ENCODE measurements at places on chromosomes 2 and 18.

GRCh38 chr18:47163241-47163640 is 12.9 kb downstream of the IER3IP1 start:
- DNase-seq: peak; percentile 61

GRCh38 chr18:48202006-48202348 is 207.2 kb downstream of the ZBTB7C start:
- no peak for DNase-seq

GRCh38 chr2:194044321-194044720 is 1612.7 kb upstream of the SLC39A10 start:
- DNase-seq: no peak

DNA sequence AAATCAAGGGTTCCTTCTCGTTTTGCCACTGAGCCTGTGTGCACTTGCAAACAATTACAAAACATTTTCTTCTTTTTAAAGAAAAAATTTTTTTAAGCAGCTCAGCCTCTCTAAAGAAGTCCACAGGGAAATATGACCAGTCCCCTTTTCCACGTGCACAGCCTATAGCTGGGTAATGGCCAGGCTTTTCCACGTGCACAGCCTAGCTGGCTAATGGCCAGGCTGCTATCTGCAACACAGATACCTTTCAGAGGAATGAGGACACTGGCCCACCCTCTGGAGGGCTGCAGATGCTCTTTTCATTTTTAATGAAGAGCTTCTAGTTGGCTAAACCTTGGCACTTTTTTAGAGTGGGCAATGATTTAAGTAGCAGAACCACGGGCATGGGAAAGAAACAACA is 46.3 kb downstream of the ASB18 start:
- no peak for DNase-seq

GRCh38 chr2:157442636-157443035 is 1.3 kb downstream of the CYTIP start:
- DNase-seq: no peak

- peak; percentile 94 for DNase-seq
Measured at GRCh38 chr18:67359873-67360838, 156.4 kb downstream of the DSEL start.

- DNase-seq: no peak
Measured at GRCh38 chr2:153101187-153101586, 377.4 kb downstream of the RPRM start.

DNA sequence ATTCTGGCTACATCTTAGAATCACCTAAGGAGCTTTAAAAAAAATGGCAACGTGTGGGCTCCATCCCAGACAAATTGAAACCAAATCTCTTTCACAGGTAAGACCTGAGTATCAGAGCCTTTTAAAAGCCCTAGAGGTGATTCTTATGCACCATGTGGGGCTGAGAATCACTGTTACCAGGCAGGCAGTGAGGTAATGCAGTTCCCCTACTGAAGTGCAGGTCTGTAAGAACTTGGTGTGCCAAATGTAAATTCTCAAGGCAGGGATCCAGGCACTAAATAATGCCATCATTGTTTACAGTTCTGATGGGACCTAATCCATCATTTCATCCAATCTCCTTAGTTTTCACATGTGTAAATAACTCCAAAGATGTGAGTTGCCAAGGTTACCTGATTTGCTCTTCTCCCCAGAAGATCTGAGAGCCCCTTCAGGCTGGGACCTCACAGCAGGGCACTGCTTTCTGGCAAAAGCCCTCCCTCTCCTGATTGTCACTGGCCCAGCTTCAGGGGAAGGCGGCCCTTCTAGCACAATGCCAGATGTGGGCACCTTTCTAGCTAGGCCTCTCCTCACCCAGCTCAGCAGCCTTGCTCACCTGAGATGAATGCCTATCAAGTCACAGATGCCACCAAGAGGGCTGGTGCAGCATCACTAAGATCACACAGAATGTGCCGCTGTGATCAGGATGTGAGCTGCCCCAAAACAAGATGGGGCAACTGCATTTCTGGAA is 73.6 kb upstream of the RGPD5 start:
- no peak for DNase-seq

DNA sequence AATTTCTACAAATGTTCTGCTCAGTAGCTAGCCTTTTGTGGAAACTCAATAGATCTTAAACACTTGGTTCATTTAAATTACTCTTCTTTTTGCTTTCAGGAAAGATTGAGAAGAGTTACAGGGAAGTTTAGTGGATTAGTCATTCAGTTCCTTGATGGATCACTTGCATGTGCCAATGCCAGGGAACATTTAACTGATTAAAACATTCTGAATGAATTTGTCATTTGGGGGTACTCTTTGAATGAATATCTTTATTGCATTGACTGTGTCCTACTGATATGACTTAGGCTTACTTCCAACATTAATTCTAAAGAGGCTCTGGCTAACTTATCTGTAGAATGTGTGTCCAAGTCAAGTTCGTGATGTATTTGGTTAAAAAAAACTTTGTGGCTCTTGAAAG is 199.8 kb downstream of the PLCL1 start:
- peak; percentile 69 for DNase-seq

- DNase-seq: no peak
Measured at GRCh38 chr18:60266558-60266957, 106.0 kb downstream of the MC4R start.

DNA sequence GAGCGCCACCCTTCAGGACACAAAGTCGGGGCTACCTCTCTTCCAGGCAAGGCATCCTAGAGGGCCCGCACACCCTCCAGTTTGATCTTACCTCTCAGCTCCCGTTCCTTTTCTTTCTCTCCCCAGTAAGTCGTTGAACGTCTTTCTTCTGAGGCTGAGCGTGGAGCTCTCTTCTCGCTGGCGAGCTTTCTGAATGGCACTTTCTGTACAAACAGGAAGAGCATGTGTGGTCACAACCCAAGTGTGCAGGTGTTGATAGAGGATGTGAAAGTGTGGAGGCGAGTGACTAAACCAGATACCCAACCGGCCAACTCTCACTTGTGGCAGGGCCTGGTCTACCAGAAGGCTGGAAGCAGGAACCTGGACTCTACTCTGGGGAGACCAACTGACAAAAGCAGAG is at the start of gene AFF3:
TSS of gene AFF3 (minus strand) at position 198 of the 400 bp plus-strand sequence. CDS start 38,136 bp downstream, outside the sequence.
- no peak for DNase-seq

DNA sequence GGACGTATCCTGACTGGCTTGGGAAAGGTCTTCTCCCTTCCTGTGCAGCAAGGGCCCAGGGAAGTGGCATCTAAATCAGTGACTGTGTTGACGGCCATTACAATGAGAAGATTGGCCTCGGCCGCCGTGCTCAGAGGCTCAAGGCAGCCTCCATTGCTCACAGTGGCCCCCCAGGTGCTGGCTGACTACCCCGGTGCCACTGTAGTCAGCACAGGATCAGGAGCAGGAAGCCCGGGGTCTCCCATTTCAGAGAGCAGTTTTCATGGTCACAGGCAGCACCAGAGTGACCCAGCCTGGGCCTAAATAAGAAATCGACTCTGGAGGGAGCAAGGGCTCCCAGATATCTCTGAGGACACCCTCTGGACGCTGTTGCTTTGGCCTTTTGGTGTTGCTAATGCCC is 219.4 kb upstream of the ARL4C start:
- DNase-seq: no peak

DNA sequence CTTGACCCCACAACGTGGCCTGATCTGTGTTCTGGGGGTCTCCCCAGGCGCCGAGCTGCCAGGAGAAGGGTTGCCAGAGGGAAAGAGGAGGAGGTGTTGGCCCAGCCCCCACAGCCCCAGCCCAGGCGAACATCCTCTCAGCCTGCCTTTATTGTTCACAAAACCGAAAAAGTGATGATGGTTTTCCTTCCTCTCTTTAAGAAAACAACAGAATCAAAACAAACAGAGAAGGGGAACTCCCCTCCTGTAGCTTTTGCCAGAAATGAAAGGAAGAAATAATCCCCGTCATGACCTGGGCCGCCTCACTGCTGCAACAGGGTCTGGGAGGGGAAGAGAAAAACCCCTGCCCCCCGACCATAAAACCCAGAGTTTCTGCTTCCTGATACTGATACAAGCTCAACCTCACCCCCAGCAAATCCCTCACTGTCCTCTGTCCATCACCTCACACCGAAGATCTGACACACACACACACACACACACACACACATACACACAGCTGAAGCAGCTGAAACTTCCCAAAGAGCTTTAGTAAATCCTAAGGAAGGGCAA is 52.0 kb downstream of the ZFP36L2 start:
- DNase-seq: no peak

Data from fibroblast of skin of abdomen (primary cell).